CD4-positive, alpha-beta T cell treated with Interleukin-17A for 4 hours (primary cell): ENCODE measurements at places on chromosomes 7 and 10.

DNA sequence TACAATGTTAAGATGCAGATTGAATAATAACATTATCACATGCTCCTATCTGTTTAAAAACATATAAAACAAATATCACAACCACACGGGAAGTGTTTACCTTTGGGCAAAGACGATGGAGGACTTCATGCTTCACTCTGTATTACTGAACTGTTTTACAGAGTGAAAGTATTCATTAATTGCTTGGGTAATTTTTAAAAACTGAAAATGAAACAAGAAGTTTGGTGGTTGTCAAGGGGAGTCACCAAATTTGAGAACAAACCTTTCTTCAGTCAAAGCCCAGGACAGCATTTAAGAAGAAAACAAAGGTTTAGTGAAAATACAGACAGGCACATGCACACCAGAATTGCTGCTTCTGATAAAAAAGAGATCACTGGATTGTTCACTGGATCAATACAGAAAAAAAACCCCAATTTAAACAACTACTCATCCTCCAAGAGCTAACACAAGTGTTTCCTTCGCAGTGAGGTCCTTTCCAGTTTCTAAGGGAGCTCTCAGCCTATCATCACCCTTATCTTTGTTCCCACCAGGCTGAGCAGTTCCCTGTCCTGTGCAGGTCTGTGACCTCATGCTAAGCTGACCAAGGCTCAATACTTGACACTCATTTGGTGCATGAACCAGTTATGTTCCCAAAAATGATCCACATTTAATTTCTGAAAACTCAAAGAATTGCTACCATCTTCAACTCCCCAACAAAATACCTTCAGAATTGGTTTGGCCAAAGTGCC, 8.8 kb downstream of the PARP12 start:
- no peak for DNase-seq

GRCh38 chr7:88185650-88186049, 34.2 kb downstream of the SRI start:
- DNase-seq = no peak

DNA sequence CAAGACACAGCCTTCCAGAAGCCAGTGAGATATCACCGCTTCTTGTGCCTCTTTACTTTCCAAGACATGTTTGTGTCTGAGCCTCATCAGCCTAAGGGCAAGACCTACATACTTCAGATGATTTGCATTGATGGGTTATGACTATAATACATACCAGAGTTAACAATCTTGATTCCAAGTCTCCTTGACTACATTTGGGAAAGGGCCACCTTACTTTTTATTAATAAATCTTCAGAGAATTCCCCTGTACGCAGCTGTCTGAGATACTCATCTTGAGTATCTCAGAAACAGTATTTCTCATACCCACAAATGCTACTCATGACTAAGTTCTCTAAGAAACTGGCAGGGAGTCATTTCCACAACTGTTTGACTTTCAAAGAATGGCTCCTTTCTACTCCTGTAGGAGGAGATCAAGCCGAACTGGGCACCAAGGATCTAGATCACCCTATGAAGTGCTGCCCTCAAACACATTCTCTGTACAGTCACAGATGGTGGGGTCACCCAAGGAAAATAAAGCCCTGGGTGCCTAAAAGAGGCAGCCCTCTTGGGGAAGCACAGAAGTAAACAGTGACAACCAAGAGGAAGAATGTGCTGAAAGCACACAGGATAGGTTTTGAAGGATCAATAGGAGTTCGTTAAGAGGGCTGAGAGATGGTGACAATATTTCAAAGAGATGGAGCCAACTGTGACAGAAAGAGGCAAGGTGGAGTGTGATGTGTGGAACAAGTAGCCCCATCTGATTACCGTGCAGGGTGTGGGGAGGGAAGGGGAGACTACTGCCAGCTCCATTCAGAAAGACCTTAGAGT, 138.9 kb downstream of the JAZF1 start:
- DNase-seq = no peak

DNA sequence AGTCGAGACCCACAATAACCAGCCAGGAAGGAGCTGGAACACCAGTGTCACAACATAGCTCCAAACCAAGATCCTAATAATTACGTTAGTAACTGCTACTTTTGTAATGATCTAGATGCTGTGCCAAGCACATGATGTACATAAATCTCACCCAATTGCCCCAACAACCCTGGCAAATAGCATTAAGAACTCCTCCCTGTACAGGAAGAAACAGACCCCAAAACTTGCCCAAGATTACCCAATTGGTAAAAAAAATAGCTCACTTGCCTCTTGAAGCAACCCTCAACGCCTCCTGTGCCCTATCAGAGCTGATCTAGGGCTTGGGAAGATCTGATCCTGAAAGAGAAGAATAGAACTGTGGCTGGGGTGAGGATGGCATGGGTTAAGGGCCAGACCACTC, 628.7 kb upstream of the AUTS2 start:
- no peak for DNase-seq

DNA sequence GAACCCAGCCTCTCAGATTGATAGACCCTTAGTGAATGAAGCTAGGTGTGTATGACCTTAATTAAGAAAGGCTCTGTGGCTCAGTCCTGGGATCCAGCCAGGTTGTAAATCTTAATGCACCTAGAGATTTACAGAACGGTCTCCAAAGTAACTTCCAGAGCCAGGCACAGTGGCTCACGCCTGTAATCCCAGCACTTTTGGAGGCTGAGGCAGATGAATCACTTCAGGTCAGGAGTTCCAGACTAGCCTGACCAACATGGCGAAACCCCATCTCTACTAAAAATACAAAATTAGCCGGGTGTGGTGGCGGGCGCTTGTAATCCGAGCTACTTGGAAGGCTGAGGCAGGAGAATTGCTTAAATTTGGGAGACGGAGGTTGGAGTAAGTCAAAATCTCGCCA, 24.3 kb downstream of the CALHM2 start:
- DNase-seq = no peak

GRCh38 chr7:98110249-98111022, 3.8 kb downstream of the LMTK2 start:
- no peak for DNase-seq

GRCh38 chr7:53541475-53541874, 506.0 kb downstream of the POM121L12 start:
- DNase-seq = no peak

GRCh38 chr10:69925111-69925510, 123.4 kb downstream of the COL13A1 start:
- DNase-seq = no peak

DNA sequence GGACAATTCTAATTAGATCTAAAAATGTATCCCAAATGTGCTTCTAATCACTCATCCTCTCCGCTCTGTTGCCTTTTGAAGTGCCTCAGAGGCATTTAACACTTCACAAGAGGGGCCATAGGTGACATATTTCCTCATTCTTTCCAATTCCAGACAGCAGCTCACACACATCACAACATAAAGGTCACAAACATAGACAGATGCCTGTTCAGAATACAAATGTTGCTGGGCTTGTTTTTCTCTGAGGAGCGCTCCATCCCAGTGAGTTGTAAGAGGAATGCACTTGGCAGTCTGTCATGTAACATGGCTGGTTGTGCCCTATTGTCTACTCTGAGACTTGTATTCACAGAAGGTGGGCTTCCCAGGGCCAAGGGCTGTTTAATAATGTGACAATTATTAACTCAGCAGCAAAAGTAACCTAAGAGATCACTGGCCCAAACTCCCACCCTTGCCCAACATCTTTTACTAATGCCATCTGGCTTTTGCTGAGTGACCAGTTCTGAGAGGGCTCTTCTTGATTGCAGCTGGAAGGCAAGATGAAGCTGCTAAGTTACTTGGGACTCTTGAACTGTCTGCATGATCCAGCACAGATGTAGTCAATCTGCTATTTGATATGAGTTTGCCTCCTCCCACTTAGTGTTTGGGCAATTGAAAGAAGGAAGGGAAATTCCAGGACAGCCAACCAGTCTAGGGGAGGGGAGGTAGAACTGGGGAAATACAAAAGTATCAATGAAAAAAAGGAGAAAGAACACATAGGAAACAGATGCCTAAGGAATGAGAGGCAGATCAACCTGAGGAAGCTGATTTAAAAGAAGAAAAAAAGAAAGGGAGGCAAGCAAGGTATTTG, 13.6 kb downstream of the PON2 start:
- DNase-seq = no peak

- DNase-seq = no peak
Observed at GRCh38 chr10:5479481-5480161, 19.7 kb downstream of the CALML5 start.

GRCh38 chr7:33928986-33929385, 23.6 kb downstream of the BMPER start:
- no peak for DNase-seq

DNA sequence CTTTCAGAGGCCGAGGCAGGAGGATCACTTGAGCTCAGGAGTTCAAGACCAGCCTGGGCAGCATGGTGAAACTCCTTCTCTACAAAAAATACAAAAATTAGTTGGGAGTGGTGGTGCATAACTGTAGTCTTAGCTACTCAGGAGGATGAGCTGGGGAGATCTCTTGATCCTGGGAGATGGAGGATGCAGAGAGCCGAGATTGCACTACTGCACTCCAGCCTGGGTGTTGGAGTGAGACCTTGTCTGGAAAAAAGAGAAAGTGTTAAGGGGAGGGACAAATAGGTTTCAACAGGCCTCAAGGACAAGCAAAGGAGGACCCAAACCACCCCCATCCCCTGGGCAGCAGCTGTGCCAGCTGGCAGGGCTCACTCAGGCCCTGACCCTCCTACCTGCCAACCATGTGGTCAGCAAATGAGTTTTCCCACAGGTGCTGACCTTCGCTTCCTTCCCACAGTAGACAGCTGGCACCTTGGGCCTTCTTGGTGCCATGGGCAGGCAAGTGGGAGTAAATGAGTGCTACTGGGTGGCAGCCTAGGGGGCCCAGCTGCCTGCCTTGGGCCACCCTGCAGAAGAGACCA, 5.5 kb upstream of the PNLIPRP2 start:
- no peak for DNase-seq

DNA sequence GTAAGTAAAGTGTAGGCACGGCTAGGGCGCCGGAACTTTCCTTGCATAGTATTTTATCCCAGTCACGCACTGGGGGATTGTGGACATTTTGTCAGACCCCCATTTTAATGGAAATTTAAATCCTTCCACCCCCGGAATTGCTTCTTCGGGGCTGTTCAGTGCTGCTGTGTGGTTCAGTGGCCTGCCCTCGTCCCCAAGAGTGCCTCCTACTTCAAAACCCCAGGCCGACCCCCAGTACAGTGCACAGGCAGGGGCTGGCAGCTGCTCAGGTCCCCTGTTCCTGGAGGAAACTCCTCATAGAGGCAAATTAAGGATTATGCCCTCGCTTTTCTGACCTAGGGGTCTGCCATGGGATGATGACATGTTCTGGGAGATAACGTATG, 94.5 kb downstream of the PTPRE start:
- no peak for DNase-seq

- DNase-seq = no peak
Observed at GRCh38 chr7:18521945-18522566, 26.5 kb downstream of the HDAC9 start.

- DNase-seq = no peak
Observed at GRCh38 chr10:133162910-133163856, 3.2 kb downstream of the KNDC1 start.

GRCh38 chr10:93992400-93993030, 1.2 kb upstream of the PLCE1 start:
- no peak for DNase-seq

- DNase-seq = no peak
Observed at GRCh38 chr7:104826135-104826534, 187.9 kb upstream of the KMT2E start.

- DNase-seq = no peak
Observed at GRCh38 chr7:30344513-30344912, 60.1 kb downstream of the ZNRF2 start.

- no peak for DNase-seq
Observed at GRCh38 chr7:107165341-107165740, 3.5 kb upstream of the HBP1 start.

DNA sequence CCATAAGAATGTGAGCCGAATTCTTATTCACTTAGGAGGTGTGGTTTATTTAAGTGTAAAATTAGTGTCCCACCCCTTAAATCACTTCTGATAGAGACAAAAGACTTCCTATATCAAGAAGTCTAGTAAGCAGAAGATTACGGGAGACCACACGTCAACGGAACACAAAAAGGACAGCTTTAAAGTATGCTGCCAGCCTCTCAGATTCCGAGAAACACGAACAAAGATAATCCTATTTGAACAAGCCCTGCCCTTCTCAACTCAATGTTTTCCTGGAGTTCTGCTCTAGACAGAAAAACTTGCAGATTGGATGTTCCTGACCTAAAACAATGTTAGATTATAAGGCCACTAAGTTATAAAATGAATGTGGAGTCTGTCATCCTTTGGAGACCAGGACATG, 4.9 kb upstream of the MCU start:
- no peak for DNase-seq

- no peak for DNase-seq
Observed at GRCh38 chr10:61967298-61967697, 65.8 kb downstream of the ARID5B start.

DNA sequence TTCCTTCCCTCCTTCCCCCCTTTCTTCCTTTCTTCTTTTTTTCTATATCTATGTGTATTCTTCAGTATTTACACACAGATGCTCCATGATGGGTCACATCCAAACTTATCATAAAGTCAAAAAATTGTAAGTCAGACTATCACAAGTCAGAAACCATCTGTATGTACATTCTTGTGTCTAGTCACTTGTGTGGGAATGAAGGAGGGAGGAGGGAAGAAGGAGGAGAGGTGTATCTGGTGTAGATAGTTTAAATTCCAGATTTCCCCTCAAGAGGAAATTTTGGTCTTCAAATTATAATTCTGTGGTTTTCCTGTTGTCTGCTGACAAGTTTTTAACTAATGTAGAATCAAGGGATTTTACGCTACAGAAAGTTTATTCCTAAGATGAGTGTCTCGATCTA, 287.2 kb downstream of the ETV1 start:
- DNase-seq = no peak

- DNase-seq = no peak
Observed at GRCh38 chr10:87661861-87662785, 2.4 kb downstream of the PAPSS2 start.

DNA sequence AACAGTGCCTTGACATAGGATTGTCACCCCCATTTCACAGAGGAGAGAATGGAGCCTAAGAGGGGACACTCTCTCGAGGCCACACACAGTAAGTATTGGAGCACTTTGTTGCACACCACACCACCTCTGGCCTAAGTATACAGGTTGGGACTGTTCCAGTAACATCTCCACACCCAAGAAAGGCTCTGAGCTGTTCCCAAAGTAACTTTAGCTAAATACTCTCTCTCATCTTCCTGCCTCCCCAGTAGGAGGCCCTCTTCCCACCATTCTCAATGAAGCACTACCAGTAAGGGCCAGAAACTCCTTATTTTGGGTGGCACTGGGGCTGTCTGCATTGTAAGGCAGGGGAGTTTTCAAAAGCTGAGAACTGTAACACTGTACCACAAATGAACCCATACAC, 189.5 kb downstream of the ZNF438 start:
- no peak for DNase-seq

GRCh38 chr7:24660546-24660945, 87.3 kb downstream of the PALS2 start:
- no peak for DNase-seq

- no peak for DNase-seq
Observed at GRCh38 chr7:5646846-5647245, 134.6 kb downstream of the RNF216 start.

GRCh38 chr7:158655931-158656441, 48.6 kb downstream of the NCAPG2 start:
- DNase-seq = no peak

GRCh38 chr7:45656431-45656830, 82.3 kb downstream of the ADCY1 start:
- no peak for DNase-seq
